ENCODE measurements at places on chromosomes 3 and 15.

DNA sequence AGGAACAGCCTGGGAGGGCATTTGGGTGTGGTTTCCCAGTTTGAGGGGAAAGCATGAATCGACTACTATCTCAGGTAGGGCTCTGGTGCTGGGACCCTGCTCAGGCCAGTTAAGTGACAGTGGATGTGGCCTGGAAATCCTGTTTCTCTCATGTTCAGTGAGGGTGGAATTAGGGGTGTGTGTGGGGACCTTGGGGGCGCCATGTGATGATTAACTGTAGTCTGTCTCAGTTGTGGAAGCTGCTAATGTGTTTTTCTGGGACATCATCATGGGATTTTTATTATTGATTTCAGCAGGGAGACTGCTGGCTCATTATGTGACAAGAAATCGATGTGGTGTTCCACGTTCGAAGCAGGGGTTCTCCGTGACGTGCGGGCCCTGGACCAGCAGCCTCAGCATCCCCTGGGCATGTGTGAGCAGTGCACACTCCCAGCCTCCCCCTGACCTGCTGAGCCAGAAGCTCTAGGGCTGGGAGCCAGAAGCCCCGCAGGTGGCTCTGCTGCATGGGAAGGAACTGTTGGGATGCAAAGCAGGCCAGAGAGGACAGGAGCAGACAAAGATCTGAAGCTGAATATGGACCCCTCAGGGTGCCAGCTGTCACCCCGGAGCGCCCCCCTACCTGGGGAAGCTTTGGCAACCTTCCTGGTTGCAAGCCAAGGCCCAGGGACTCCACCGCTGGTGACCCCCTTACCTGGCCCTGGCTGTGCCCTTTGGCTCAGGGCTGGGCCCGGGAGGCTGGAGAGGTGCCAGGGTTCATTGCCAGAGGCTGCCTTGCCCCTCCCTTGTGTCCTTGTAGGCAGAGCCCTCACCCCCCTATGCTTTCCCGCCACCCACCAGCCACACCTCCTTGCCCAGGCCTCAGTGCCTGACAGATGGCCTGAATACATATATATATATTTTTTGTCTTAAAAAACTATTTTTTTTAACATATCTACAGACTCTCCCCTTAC, 149.8 kb downstream of the APBA2 start:
- DNase-seq, result no peak

DNA sequence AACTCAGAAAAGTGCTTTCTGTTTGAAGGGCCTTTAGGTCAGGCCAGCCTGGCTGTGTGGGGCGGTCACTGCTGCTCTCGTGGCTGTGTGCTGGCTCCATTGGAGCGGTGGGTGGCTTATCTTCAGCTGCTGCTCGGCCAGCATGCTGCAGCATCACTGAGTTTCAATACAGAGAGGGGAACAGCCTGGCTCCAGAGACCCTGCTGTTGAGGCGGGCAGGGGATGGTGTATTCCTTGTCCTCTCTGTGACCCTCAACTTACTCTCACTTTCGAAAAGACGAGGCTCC, 248.5 kb upstream of the ONECUT1 start:
- no peak for DNase-seq

- DNase-seq, result no peak
Observed at GRCh38 chr3:52845157-52845556, 10.3 kb upstream of the MUSTN1 start.

DNA sequence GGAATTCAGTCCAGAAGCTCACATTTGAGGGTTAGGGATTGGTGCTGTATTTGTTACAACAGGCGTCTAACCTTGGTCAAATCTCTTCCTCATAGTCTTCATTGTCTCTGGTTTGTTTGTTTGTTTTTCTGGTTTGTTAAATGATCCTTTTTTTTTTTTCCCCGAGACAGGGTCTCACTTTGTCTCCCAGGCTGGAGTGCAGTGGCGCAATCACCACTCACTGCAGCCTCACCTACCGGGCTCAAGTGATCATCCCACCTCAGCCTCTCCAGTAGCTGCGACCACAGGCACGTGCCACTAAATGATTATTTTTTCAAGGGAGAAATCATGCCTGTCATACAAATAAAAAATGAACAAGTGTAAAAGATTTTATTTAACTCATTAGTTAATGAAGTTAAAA, 14.3 kb upstream of the ADPGK start:
- no peak for DNase-seq

DNA sequence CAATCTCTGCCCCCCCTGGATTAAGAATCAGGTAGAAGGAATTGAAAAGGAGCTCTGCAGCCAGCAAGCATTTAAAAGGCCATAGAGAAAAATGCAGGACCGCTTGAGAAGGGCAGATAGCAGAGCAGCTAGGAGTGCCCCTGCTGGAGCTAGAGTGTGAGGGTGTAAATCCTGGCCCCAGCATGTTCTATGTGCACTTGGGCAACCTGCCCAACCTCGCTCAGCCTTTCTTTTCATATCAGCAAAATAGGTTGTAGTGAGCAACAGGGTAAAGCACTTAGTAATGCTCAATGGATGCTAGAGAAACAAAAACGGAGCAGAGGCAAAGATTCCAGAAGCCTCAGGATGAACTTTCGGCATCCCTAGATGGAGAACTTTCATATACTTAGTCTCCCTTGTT, 25.0 kb upstream of the THBS1 start:
- no peak for DNase-seq

GRCh38 chr15:68485721-68486360, 53.9 kb upstream of the ITGA11 start:
- DNase-seq, result no peak

- DNase-seq, result no peak
Observed at GRCh38 chr15:37695719-37696118, 238.7 kb upstream of the TMCO5A start.

DNA sequence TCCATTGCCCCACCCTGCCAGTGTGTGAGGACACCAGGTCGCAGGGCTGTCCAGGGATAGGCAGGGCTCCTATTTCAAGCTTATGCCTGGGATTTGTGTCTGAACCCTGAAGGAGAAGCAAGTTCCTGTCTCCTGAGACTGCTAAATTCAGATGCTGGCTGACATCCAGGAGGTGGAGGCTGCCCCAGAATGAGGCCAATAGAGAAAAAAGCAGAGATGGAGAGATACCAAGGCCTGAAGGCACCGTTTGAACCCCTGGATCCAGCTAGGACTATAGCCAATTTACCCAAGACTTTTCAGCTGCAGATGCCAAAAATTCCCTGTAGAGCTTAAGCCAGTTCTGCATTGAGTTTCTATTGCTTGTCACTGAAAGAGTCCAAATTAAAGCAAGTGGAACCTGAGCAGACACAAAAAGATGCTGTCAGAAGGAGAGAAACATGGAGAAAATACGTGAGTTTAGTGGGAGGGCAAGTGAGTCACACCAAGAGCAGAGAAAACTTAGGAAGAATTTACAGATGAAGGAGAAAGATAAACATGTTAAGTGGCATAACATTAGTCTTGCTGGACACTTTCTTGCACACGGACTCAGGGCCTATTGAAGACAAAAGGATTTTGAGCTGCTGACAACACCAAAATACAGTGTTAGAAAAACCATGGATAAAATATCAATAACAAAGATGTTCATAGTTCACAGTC, 148.6 kb downstream of the CNTN3 start:
- DNase-seq, result peak; percentile 24

GRCh38 chr3:13826672-13827071, 53.2 kb downstream of the WNT7A start:
- DNase-seq, result no peak

DNA sequence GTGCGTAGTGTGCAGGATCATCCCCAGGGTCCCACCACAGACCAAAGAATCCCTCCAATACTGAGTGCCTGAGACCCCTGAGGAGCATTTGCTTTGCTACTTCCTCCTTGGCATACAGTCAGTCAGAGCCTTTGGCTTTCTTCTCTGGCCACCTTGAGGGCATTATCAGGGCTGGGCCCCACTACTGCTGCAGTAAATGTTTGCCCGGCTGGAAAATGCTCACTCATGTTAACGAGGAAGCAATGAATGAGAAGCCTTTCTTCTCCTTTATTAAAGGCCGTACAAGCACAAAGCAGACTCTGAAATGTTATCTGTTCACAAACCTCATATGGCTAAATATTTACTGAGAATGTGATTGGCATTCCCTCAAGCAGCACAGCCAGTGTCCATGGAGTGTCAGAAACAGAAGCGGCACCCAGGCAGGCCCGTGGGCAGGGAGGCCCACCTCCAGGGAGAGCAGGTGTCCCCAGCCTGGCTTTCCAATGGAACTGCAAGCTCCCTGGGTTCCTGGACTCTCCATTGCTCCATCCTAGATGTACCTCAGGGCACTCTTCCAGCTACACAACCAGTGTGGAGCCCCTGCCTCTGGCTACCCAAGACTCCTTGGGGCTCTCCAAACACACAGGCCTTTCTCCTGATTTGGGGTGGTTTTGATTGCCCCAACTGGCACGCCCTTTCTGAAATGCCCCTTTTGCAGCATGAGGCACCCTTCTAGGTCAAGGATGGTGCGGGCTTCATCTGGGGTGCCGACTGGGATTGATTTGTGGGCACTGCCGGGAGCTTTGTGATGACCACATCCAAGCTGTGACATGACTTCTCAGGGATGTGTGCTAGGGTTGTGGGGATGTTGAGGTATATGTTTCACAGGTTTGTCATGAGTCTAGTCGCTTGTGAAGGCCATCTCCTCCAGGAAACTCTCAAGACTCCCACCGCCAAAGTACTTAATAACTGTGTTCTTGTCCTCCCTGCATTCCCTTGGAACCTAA, 195.6 kb downstream of the FAM43A start:
- DNase-seq, result no peak

DNA sequence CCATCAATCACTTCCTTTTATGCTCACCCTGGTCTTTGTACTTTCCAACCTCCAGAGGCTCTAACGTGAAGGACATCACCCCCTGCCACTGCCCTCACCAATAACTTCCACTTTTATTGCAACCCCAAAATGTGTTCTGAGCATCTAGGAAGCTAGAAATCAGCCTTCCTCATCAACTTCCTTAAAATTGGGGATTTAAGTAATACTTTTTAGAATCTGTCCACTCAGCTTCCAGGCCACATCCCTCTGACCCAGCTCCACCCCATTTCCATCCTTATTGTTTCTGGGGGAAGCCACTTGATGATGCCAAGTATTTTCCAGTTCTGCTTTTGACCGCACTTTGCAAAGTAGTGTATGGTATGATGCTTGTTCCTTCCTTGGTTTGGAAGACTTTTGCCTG, 73.5 kb upstream of the XCR1 start:
- DNase-seq, result no peak

DNA sequence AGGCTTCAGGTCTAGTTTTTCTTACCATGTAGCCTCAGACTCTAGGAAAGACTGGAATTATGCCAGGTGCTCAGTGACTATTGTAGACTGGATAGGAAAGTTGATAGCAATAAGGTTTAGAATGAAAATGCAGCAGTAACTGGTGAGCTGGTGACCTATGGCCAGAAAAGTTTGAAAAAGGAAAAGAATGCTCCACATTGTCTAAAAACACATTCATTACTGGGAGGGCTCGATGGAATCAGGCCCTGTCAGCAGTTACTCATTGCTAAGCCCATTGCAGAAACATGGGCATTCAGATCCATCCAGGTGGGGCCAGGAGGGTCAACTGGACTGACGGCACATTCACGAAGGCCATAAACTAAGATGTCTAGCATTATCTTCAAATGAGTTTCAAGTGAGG, 8.7 kb upstream of the MBNL1 start:
- no peak for DNase-seq

DNA sequence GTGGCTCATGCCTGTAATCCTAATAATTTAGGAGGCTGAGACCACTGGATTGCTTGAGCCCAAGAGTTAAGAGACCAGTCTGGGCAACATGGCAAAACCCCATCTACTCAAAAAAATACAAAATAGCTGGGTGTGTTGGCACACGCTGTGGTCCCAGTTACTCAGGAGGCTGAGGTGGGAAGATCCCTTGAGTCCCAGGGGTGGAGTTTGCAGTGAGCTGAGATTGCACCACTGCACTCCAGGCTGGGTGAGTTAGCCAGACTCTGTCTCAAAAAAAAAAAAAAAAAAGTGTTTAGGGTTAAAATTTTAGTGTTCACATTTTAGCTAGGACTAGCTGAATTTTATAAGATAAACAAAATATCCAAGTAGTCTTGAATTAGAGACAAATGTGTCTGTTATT, 1340.1 kb upstream of the EPHA6 start:
- no peak for DNase-seq

DNA sequence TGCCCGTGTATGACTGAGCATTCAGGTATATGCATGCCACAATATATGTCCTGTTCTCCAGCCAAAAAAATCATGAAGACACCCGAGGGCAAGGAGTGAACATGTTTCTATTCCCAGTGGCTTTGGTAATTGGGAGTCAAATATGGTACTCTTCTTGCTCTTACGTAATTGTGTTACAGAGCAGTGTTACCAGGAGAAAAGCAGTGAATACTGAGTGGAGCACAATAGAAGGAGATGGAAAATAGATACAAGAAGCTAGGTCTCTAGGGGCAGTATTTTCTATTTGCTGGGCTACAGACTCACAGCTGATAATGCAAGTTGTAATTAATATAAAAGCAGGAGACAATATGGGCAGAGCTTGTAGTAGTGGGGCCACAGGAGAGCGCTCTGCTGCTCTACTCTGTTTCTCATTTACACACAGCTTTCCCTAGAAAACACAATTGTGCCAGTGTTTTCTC, 13.2 kb downstream of the MEIS2 start:
- DNase-seq, result no peak

GRCh38 chr15:61227269-61227949, 1.7 kb downstream of the RORA start:
- peak; percentile 81 for DNase-seq

DNA sequence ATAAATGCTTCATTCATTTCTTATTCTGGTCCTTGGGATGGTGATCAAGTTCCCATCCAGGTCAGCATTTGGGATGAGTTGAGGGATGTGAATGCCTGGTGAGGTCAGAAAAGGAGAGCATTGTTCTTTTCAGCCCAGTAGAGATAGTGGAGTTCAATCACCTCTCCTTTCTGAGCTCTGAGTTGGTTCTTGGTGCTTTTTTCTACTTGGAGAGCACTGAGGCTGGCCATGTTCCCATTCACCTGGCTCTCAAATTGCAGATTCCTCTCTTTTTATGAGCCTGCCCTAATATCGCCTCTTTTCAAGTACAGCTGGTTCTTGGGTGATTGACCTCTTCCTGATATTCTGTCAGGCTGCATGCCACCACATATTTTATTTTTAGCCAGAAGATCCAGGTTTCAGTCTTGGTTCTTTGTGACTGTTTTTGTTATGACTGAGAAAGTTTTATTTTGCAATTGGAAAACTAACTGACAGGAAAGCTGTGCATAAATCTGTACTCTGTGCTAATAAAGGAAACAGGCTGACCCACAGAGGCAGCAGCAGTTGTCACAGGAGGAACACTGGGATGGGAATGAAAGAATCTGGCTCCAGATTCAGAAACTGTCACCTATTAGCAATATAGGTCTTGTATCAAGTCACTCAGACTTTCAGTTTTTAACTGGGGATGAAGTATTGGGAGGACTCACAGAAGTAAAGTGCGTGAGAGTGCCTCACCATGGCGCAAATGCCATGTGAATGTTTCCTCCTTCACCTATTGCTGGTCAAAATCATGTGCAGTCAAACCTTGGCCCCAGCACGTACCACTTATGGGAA, 10.7 kb downstream of the AQP9 start:
- no peak for DNase-seq

- DNase-seq, result no peak
Observed at GRCh38 chr3:195159117-195159813, 111.7 kb downstream of the XXYLT1 start.

GRCh38 chr15:100686021-100686724, 83.8 kb downstream of the ASB7 start:
- DNase-seq, result peak; percentile 80

- no peak for DNase-seq
Observed at GRCh38 chr3:178436773-178437172, 99.5 kb upstream of the KCNMB2 start.

All from right hindlimb (tissue), 1 donor.